ENCODE measurements at places on chromosomes 6 and 20.

DNA sequence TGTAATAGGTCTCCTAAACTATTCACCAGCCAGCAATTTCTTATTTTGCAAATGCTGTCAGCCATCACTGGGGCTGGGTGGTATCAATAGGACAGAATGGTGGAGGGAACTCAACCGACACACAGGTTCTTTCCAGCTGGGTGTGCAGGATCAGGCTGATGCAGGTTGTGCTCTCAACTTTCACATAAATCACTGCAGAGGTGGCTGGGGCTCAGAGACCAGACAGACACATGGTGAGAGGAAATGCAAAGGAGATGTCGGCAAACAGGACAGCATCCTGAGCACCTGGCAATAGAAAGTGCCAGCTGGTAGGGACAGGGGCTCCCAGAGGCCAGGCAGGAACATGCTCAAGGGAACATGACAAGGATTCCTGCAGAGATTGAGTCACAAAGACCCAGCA, 254.9 kb downstream of the SOD2 start:
- DNase-seq: no peak

DNA sequence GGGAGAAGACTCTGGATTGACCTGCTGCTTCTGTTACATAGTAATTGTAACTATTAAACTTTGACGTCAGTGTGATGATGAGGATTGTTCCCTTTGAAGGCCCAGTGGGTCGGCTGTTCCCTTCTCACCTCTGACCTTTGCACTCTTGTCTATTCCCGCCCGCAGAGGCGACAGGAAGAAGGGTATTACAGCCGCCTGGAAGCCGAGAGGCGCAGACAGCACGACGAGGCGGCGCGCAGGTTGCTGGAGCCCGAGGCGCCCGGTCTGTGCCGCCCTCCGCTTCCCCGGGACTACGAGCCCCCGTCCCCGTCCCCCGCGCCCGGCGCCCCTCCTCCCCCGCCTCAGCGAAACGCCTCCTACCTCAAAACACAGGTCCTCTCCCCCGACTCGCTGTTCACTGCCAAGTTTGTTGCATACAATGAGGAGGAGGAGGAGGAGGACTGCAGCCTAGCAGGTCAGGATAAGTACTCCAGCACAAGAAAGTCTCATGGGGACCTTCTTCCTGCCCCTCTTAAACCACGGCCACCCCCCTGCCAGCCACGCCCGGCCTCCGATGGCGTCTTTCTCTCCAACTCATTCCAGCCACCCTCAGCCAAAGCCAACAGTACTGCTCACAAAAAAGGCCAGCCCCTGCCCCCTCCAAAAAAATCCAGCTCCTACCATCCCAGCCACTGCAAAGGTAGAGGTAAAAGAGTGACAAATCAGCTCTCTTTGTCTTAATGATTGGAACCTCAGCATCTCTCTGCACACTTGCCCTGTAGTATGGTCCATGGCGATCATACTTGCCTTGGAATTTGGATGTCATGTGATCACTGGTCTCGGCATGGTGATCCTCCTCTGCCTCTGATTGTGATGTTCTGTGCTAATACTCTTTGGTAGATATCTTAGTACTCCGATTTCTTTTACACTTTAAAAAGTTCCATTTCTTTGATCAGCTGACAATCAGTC, 31.6 kb upstream of the KIF25 start:
- DNase-seq: no peak

- no peak for DNase-seq
Measured at GRCh38 chr6:89260832-89261231, 43.7 kb upstream of the GABRR1 start.

- no peak for DNase-seq
Measured at GRCh38 chr6:38262609-38263008, 377.1 kb downstream of the BTBD9 start.

DNA sequence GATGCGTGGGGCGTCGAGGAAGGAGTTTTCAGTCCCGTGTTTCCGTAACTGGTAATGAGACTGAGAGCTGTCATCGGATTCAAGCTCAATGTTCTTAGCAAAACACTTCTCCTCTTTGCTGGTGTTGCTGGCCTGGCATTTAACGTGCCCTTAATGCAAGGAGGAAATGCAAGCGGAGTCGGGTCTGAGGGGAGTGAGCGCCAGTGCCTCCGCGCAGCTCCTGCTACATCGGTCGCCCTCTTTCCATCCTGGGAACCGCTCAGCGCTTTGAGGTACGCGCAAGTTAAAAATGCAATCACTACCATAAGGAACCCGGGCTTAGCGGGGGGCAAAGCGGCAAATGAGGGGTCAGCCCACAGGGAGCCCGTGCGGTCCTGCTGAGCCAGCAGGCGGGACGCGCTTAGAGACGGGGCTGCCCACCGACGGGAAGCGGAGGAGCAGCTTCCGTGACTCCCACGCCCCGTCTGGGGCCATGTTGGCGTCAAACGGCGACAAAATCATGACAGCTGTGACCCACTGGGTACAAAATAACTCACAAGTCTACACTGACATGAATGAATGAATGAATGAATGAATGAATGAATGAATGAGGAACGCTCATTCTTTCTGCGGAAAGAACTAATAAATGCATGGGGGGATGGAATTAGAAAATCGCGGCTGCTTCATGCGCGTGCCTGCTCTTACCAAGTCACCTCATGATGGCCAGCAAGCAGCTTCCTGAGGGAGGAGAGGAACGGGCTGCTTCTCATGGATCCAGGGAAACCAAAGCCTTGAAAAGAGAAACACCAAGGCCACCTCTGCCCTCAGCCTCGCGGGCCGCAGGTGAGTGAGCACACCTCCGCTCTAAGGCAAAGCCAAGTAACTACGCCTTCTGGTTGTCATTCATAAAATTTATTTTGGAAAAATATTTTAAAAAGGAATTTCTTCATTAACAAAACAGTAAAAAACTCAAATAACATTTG, 9.3 kb downstream of the DLL1 start:
- no peak for DNase-seq

DNA sequence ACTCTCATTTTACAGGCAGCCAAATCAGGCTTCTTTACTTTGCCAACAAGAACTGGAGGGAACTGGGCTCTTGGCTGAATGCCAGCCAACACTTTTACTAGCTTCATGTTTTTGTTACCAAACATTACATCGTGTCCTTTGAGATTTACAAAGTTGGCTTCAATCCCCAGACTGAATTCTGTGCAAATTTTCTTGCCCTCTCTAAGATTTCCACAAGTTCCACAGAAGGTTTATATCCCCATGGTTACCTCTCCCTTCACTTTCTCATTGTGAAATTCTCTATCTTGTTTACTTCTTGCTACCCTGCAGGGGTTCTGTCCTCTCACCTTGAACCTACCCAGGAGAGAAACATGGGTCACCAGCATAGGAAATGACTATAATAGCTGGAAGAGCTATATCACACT, 37.6 kb upstream of the PLCB1 start:
- no peak for DNase-seq

DNA sequence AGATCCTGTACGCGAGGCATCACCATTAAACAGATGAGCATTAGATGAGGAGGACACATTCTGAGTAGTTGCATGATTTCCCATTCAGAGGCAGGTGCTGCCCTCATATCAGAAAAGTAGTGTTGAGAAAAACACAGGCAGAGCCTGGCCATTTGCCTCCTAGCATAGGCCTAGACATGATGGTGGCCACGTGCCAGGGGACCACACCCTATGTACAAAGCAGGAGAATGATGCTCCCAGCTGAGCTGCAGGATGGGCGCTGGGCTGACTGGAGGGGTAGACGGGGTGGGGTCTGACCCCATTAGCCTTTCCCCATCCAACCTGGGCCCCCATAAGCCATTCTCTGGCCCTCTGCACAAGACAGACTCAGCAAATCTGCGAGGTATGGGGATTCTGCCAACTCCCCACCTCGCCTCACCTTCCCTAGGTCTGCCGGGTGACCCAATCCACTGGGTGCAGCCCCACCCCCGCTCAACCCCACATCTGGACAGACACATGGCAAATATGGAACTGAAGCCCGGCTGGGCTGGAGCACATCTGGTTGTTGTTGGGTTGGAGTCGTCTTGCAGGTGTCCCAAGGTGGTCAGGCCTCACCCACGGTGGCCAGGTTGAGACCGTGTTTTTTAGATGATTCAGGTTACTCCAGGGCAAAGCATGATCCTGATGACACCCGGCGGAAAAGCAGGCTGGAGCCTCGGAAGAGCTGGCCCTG, 13.9 kb downstream of the PI16 start:
- no peak for DNase-seq

DNA sequence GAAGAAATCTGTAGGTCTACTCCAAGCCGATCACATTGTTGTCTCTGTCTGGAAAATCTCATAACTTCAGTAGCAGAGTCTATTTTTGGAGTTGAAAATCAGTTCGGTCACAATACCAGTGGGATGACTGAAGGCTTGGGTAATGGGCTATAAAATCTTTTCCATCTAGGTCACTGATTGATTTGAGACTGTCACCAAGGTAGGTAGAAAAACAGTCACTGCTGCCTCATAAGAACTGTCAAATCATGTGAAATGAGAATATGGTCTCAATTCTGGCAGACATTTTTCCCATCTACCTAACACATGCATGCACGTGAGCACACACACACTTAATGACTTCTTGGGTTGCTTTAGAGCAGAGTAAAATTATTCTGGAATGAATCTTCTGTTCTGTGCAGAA, 1162.8 kb upstream of the CITED2 start:
- DNase-seq: no peak

GRCh38 chr20:37373020-37373598, 27.2 kb downstream of the SRC start:
- no peak for DNase-seq

GRCh38 chr20:53170196-53170595, 198.0 kb downstream of the TSHZ2 start:
- no peak for DNase-seq

- DNase-seq: no peak
Measured at GRCh38 chr6:137025786-137026730, 18.7 kb downstream of the IL20RA start.

All from stimulated activated CD4-positive, alpha-beta T cell treated with anti-CD3 and anti-CD28 coated beads, Interleukin-1b, Interleukin-23, amount 100 ng/mL, for 1 hour (primary cell).